ENCODE measurements at places on chromosomes 6 and 20.

- DNase-seq: peak; percentile 41
These were observed 10.7 kb downstream of the TBXT start for GRCh38 chr6:166156942-166157341.

DNA sequence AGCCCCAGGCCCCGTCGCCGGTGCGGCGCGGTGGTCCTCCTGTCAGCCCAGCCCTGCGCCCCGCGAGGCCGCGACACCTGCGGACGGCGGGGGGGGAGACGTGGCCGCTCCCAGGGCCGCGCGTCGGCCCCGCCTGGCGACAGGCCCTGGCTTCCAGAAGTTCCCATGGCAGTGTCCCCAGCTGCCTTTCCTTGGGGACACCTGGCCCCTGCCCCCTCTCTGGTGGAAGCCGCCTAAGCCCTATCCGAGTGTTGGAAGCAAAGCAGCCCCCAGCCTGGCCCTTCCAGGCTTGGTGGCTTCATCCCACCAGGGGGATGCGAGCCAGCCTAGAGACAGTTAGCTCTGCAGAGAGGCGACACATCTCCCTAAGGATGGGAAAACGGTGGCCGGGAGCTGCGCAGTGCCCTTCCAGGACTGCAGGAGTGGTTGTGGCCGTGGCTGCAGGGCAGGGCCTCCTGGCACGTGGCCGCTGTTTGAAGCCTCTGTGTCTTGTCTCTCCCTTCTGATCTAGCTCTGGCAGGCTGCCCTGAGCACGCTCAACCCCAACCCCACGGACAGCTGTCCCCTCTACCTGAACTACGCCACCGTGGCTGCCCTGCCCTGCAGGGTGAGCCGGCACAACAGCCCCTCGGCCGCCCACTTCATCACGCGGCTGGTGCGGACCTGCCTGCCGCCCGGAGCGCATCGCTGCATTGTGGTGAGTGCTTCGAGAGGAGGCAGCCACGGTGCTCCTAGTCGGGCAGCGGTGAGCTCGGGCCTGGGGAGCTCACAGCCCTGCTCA lies 816 bp downstream of the NPEPL1 start:
- peak; percentile 33 for DNase-seq

DNA sequence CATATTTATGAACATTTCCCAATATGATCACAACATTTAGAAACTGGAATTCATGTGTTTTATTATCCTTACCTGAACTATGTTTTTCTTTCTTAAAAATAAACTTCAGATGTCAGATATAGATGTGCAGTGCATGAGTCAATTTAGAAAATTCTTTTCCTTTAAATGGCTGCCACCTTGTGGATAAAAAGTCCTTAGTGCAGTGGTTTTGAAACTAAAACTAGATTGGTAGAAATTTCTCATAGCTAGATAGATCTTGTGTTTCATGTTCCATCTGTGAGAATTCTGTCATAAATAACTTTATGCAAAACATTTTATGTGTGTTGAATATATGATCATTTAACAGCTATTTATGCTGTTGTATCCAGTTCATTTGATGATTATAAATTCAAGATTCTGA lies 134.9 kb downstream of the KLHL32 start:
- DNase-seq: peak; percentile 35

DNA sequence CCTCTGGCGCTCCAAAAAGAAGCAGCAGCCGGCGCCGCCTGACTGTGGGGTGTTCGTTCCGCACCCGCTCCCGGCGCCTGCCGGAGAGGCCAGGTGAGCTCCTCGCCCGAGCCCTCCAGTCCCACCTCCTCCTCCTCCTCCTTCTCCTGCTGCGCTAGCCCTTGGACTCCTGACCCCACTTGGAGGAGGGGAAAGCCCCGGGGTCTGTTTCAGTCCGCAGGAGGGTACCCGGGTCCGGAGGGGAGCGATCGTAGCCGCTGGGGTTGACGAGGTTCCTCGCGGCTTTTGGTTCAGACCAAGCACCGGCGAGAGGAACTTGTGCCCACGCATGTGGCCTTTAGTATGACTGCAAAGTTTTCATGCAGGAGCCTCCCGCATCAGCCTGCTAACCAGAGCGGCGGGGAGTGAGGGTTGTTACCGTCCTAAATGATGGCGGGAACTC lies 493 bp downstream of the CRYBG1 start:
- DNase-seq: peak; percentile 33

GRCh38 chr20:8315639-8316573 lies 183.8 kb downstream of the PLCB1 start:
- DNase-seq: no peak

- no peak for DNase-seq
These were observed 220.7 kb downstream of the PHF3 start for GRCh38 chr6:63856271-63856670.

GRCh38 chr6:105452924-105453756 lies 50.3 kb upstream of the PREP start:
- no peak for DNase-seq

GRCh38 chr20:35883778-35884540 lies 70.3 kb downstream of the SCAND1 start:
- peak; percentile 90 for DNase-seq

DNA sequence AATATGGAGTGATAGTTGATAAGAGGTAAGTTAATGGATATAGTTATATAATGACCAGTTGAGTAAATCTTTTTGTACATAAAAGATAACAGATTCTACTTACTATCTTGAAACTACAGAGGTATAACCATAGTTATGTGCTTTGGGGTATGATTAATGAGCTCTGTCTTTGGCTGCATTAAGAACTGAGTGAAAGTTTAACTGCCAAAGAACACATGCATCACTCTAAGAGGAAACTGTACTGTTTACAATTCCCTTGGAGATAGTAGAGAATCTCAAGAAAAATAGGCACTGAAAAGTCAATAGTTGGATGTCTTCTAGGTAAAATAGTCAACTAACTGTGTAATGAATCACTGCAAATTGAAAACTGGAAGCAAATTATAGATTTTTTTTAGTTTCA lies 1129.5 kb downstream of the EPHA7 start:
- no peak for DNase-seq
